HepG2 (cell line): ENCODE measurements at places on chromosomes 11 and 22. TPM values are rescaled to one million over a fixed set of nuclear protein-coding genes. Genes with fewer than 3 reads are reported as not detected.

- no peak for DNase-seq
These were observed 28.9 kb downstream of the CUL5 start for GRCh38 chr11:108037636-108038035.

- no peak for DNase-seq
These were observed 3.6 kb downstream of the RASD2 start for GRCh38 chr22:35544189-35544588.

DNA sequence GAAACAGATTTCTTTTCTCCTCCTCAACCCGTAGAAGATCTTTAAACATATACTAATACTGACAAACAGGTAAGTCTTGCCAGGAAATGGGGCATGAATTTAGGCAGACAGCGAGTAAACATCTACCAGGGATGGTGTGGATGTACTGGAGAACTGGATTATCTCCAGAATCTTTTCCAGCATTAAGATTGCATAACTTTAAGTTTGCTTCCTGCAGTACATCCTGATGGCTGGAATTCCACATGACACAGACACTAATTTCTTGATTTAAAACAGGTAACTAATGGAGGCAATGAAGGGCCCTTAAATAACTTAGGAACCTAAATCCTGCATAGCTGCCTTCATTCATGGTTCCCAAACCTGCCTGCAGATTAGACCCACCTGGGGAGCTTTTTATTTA lies 40.7 kb downstream of the JHY start:
- DNase-seq: no peak

The CTSW gene
- total RNA-seq: not detected in 2 replicates

The CYP2D6 gene
- total RNA-seq: 0.18 and 1.0 TPM in 2 replicates

The CNGA4 gene
- total RNA-seq: not detected in 2 replicates

The NLRP14 gene
- total RNA-seq: not detected in 2 replicates

The FXYD2 gene
- 106 and 107 TPM in 2 replicates for total RNA-seq
